ENCODE measurements at places on chromosomes 5 and 9. TPM values are rescaled to one million over a fixed set of nuclear protein-coding genes. Genes with fewer than 3 reads are reported as not detected.

DNA sequence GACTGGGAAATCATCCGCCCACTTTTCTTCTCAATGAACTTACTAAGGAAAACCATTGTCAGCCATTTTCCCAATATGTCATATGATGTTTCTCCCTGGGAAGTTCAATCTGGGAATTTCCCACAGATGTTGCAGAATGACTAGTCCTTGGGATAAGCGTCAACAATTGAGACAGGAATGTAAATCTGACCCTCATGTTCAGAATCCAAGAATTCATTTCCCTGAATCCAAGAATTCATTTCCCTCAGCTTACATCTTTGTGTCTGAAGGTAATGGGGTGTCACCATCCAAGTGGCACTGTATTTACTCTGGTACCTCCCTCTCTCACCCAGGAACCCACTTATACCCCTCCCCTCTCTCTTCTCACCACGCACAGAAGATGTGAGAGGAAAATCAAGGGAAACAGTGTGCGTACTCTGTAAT, 7.4 kb downstream of the KLF9 start:
- H3K27ac ChIP-seq, result peak overlapping the region; percentile 85
- H3K4me3 ChIP-seq, result peak overlapping the region; percentile 23
- no peaks in the 10 kb centered on the region for H3K27me3 ChIP-seq
- H3K4me1 ChIP-seq, result peaks cover 34% of the 10 kb centered on the region
- peak; percentile 99 for DNase-seq
- 0 out of 2 replicates have a peak, but pooled peaks cover 3% of the 10 kb centered on the region for H3K36me3 ChIP-seq

- no peak overlapping the region for H3K27ac ChIP-seq
- H3K36me3 ChIP-seq, result no peaks in the 10 kb centered on the region
- no peak for DNase-seq
- H3K4me1 ChIP-seq, result no peaks in the 10 kb centered on the region
- no peak overlapping the region for H3K4me3 ChIP-seq
- H3K27me3 ChIP-seq, result no peaks in the 10 kb centered on the region
Measured at GRCh38 chr5:109987355-109987754, 297.6 kb downstream of the MAN2A1 start.

Gene CYSRT1
- not detected for total RNA-seq

DNA sequence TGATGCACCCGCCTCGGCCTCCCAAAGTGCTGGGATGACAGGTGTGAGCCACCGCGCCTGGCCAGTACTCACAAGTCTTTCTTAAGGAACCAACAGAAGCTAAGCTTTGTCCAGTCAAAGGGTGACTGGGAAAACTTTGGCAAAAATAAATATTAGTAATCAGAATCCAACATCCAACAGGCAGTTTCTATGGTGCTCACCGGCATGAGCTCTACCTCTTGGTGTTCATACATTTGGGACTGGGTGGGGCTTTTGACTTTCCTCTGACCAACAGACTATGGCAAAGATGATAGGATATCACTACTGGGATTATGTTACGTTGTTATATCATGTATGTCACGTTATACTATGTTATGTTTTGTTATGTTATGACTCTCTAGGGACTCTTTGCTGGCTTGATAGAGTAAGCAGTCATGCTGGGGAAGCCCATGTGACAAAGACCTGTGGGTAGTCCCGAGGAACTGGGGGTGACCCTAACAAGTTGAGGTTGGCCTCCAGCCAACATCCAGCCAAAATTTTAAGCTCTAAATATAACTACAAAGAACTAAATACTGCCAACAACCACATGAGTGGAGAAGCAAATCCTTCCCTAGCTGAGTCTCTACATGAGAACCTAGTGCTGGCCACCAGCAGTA, 6.0 kb downstream of the RASGEF1C start:
- no peak overlapping the region for H3K4me3 ChIP-seq
- no peak for DNase-seq
- H3K27me3 ChIP-seq, result peaks cover 10% of the 10 kb centered on the region
- H3K27ac ChIP-seq, result no peak overlapping the region
- H3K4me1 ChIP-seq, result no peaks in the 10 kb centered on the region

Gene LTC4S
- not detected for total RNA-seq

Gene CYLC2
- total RNA-seq, result not detected

DNA sequence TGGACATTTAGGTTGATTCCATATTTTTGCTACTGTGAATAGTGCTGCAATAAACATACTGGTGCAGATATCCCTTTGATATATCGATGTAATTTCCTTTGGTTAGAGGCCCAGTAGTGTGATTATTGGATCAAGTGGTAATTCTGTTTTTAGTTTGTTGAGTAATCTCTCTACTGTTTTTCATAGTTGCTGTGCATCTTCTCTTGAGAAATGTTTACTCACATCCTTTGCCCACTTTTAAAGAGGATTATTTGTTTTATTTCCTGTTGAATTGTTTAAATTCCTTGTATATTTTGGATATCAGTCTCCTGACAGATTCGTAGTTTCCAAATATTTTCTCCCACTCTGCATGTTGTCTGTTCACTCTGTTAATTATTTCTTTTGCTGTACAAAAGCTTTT, 352.6 kb upstream of the TARS1 start:
- no peak for DNase-seq
- H3K4me3 ChIP-seq, result no peak overlapping the region
- H3K36me3 ChIP-seq, result no peaks in the 10 kb centered on the region
- peaks cover 8% of the 10 kb centered on the region for H3K4me1 ChIP-seq
- no peaks in the 10 kb centered on the region for H3K27me3 ChIP-seq

DNA sequence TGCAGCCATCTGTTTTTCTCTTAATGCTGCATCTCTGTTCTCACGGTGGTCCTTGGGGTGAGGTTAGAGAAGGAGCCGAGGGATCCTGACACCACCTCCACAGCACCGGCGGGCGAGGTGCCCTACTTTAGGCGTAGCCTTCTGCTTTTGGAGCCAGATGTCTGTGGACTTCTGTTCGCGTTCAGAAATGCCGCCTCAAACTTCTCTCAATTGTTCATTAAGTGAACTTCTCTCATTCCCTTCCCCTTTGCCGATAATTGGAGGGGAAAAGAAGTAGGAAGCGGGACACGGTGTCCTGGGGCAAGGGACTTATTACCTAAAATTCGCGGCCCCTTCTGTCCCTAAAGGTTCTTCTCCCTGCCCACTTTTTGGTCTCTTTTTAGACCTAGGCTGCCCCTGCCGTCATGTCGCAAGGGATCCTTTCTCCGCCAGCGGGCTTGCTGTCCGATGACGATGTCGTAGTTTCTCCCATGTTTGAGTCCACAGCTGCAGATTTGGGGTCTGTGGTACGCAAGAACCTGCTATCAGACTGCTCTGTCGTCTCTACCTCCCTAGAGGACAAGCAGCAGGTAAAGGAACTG, 455 bp downstream of the KIF20A start:
- H3K27ac ChIP-seq, result peak overlapping the region; percentile 7
- H3K4me3 ChIP-seq, result peak overlapping the region; percentile 76
- no peaks in the 10 kb centered on the region for H3K4me1 ChIP-seq

Gene CD74
- 0.18 TPM for total RNA-seq

Gene GABRA6
- not detected for total RNA-seq

Gene FCN1
- total RNA-seq, result not detected

Gene CA9
- 0.56 TPM for total RNA-seq

- H3K27me3 ChIP-seq, result no peaks in the 10 kb centered on the region
- no peak overlapping the region for H3K4me3 ChIP-seq
- peak; percentile 93 for DNase-seq
- H3K27ac ChIP-seq, result no peak overlapping the region
- H3K4me1 ChIP-seq, result peaks cover 20% of the 10 kb centered on the region
Measured at GRCh38 chr9:129968690-129969485, 74.1 kb downstream of the FNBP1 start.

DNA sequence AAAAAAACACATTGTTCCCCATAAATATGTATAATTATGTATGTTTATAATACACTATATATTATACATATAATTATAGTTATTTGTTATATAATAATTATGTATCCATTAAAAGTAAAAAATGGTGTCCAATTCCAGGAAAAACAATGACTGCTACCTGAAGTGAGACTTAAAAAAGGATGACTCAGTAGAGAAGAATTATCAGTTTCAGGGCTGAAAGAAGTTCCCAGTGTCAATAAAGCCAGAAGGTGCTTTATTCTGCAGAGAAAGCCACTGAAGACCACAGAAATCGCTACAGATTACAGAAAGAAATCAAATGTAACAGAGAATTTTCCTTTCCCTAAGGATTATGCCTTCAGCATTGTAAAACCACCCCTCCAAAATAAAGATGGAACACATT, 50.9 kb downstream of the ANKRD31 start:
- H3K27ac ChIP-seq, result no peak overlapping the region
- no peaks in the 10 kb centered on the region for H3K4me1 ChIP-seq
- no peak for DNase-seq
- no peaks in the 10 kb centered on the region for H3K36me3 ChIP-seq
- H3K4me3 ChIP-seq, result no peak overlapping the region

- H3K27me3 ChIP-seq, result no peaks in the 10 kb centered on the region
- H3K27ac ChIP-seq, result no peak overlapping the region
- no peaks in the 10 kb centered on the region for H3K4me1 ChIP-seq
- H3K4me3 ChIP-seq, result no peak overlapping the region
- no peaks in the 10 kb centered on the region for H3K36me3 ChIP-seq
- DNase-seq, result no peak
Measured at GRCh38 chr5:102211165-102211564, 84.9 kb downstream of the SLCO4C1 start.

Gene SPATA31E1
- not detected for total RNA-seq

Gene IFNK
- not detected for total RNA-seq

- H3K27ac ChIP-seq, result peak overlapping the region; percentile 58
- no peaks in the 10 kb centered on the region for H3K27me3 ChIP-seq
- no peak overlapping the region for H3K4me3 ChIP-seq
- DNase-seq, result peak; percentile 24
Measured at GRCh38 chr9:105126226-105126625, 118.2 kb upstream of the SLC44A1 start.
